ENCODE measurements at places on chromosomes 5 and 9.

GRCh38 chr5:52948418-52949076, 40.6 kb upstream of the ITGA2 start:
- peak; percentile 2 for DNase-seq

GRCh38 chr9:120875195-120875565, 1.8 kb downstream of the PHF19 start:
- DNase-seq, result no peak

DNA sequence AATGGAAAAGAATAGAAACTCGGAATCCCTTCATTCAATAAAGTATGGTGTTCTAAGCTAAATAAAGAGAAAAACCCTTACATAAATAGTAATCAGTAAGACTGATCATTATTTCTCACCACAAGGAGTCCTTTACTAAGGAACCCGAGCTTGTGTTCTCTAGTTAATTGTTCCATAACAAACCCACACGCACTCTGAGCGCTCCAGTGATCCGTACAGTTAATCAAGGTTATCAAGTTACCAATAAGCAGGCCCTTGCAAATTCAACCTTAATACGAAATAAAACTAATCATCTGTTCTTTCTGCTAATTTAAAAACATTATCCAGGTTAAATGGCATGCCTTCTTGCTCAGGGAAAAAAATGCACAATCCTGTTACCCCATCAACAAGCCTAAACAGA, 224.4 kb downstream of the FRMD3 start:
- peak; percentile 60 for DNase-seq

- peak; percentile 24 for DNase-seq
These were observed 96.2 kb upstream of the PRDM9 start for GRCh38 chr5:23411200-23411599.

- no peak for DNase-seq
These were observed 630 bp upstream of the BTNL3 start for GRCh38 chr5:180988016-180988415.

GRCh38 chr5:55982957-55983381, 11.8 kb downstream of the IL6ST start:
- no peak for DNase-seq

- no peak for DNase-seq
These were observed 1.3 kb downstream of the MACIR start for GRCh38 chr5:103259705-103260355.

DNA sequence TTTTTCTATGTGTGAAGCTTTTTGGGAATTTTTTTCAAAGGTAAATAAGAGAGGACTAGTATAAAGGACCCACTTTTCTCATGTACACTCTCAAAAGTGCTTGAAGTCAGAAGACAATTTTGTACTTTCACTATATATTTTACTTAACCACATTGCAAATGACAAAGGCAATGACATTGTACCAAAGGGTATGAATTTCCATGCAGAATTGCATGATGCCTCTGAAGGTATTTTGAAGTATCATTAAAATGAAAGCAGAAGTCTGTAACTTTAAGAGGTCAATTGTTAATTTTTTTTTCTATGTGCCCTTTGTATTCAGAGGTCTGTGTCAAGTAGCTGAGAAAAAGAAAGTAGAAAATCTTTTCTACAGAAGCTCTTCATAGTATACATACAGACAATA, 84.7 kb downstream of the ST8SIA4 start:
- no peak for DNase-seq

GRCh38 chr9:87581513-87581912, 83.8 kb downstream of the DAPK1 start:
- no peak for DNase-seq

GRCh38 chr5:33102551-33102950, 338.2 kb upstream of the TARS1 start:
- DNase-seq, result no peak

DNA sequence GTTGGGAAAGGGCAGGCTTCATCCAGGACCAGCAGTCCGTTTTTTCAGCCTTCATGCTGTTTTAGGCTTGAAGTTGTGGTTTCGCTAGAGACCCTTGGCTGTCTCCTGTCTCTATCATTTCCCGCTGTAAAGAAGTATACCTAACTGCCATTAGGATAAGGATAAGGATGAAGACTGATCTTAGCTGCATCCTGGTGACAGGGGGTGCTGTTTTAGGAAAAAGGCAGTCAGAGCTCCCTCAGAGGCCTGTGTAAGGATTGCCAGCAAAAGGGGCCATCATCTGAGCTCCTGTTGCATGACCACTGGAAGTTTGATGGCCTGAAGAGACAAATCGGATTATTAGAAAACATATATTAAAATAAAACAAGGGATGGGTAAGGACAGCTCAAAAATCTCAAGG, 64.8 kb upstream of the FGF10 start:
- DNase-seq, result no peak

DNA sequence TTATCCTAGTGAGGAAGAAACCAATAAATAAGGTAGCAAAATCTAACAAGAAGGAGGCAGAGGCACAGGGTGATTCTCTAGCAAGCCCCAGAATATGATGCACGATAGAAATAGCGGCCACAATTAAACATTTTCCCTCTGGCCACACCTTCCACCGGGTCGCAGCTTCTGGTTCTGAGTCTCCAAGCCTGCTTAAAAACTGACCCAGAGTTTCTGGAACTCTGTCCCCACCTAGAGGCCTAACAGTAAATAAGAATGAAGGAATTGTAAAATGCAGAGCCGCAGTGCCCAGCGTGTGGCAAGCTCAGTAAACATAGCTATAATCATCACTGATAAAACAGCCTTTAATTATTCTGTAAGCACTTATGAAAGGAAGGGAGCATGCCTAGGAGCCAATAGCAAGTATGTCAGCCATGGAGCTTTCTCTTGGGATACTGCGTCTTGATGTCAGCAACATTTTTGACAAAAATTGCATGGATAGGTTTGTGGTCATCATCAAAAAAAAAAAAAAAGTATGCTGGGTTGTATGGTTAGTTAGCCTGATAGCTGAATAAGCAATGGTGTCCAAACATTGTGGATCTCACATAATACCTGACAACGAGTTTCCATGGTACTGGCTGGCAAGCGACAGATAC, 465.5 kb downstream of the DNAH5 start:
- DNase-seq, result peak; percentile 57

DNA sequence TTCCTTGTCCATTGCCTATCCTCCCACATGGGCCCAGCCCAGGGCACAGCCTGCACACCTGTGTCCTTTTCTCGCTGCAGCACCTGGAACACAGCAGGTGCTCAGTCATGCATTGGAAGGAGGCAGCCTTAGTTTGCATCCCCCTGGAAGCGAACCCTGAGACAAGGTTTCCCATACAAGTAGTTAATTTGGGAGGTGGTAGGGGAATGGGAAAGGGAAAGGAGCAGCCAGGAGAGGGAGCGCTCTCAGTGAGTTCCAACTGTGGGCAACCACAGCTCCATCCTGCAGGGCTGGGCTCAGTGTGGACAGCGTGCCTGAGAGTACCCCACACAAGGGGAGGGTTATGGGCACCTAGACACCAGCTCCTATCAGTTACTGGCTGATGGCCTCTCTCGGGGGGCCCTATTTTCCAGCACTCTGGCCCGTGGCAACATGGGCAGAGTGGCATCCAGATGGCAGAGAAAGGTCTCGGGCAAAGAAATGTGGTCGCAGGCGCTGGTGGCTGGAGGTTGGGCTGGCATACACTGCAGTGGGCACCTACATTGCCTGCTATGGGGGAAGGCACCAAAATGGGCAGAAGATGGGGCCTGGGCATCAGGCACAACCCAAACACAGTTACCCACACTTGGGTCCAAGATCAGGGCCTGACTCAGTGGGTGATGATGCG, 50.1 kb downstream of the TSPAN17 start:
- DNase-seq, result no peak

- no peak for DNase-seq
These were observed 48.4 kb downstream of the COX7C start for GRCh38 chr5:86665984-86666760.

DNA sequence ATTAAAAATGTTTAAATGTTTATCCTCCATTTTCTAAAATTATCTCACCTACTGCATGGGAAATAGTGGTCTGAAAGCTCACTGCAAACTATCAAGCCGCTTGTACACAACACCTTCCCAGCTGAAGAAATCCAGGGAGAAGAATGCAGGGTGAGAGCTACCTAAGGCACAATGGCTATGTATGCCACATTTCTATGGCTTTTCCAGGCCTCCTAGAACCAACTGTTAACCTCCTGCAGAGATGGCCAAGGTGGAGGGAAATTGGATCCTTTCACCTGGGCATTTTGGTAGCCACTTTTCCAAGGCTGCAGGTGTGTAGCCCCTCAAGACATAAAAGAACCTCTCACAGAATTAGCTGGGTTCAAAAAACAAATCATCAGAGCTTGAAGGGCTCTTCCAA, 286.4 kb downstream of the EBF1 start:
- DNase-seq, result no peak

DNA sequence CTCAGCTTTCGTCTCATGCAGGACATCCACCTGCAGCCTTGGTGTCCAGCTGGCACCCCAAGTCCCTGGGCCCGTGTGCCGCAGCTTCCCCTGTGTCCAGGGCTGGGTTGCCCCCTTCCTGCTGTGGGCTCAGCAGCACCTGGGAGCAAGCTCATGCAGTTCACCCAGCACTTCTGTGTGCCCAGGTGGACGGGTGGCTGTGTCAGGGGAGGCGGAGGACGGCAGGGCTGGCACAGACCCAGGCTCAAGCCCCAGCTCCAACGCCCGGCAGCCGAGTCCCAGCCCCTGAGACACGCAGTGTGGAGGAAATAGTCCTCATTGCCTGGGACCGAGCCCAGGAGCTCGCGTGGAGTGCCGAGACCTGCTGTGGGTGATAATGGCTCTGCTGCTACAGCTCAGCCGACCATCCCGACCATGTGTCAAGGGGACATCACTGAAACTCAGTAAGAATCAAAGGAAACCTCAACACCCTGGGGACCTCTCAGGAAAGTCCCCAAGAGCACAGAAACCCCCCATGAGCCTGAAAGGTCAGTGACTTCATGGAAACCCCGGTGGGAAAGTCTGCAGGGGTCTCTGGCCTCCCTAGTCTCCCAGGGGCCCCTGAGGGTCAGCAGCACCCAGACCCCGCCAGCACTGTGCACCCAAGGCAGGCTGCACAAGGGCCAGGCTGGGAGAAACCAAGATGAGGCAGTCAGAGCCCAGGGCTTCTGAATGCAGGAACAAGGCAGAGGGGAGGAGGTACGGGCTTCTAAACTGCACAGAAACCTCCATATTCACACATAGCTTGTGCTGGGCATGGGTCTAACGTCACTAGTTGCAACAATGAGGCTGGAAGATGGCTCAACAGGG, 38.8 kb downstream of the LPCAT1 start:
- DNase-seq, result no peak

GRCh38 chr5:138824516-138824915, 50.6 kb downstream of the LRRTM2 start:
- DNase-seq, result no peak

DNA sequence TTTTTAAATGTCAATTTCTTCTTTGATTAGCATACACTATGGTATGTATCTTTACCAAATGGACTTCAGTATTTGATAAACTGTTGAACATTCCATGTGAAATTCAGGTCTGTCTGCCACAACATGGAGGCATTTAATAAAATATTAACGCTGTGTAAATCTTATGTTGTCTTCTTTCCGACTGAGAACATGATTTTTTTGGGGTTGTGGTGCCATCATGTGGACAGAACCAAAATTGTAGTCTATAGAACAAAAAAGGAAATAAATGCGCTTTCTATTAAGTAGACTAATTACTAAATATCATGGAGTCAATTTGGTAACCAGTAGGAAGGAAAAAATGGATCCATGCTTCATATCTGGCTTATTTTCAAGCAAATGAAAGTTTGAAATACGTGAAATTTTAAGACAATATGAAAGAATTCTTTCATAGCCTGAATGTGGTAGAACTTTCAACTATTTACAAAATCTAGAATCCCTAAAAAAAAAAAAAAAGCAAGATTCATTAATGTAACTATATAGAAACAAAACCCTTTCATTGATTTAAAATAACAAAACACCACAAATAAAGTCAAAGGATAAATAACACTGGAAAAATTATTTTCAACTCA, 2.8 kb upstream of the PLK2 start:
- DNase-seq, result no peak

- no peak for DNase-seq
These were observed 250.5 kb downstream of the KIAA0825 start for GRCh38 chr5:94367900-94368299.

- no peak for DNase-seq
These were observed 21.1 kb downstream of the CPEB4 start for GRCh38 chr5:173909199-173909598.

DNA sequence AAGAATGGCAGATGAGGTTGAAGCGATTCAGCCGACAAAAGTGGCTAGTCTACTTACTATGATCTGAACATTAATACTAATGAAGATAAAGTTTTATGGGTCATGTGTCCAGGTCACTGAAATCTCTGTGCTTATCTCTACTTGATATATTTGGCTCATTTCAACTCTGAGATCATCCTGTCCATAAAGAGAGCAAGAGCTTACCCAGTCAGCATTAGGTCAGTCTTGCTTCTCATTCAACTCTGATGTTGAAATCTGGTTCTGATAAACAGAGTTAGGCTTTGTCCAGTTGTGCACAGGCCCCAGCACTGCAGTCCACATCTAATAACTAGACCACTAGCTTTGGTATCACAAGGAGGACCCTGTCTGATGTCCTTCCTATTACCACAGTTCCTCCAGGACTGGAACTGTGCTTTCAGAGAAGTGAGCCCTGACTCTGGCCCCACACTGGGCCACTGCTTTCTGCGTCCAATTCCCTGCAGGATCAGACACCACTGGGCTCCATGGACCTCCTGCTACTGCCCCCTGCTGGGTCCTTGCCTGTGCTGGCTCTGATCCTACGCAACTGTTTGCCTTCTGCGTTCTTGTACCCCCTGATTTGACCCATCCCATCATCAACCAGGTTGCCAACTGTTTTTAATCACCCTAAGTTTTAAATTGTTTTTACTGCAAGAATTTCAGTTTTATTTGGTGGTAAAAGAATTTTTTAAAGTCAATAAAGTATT, 23.7 kb upstream of the FAM120A start:
- no peak for DNase-seq

GRCh38 chr9:114284316-114285060, 38.4 kb upstream of the ORM1 start:
- no peak for DNase-seq

DNA sequence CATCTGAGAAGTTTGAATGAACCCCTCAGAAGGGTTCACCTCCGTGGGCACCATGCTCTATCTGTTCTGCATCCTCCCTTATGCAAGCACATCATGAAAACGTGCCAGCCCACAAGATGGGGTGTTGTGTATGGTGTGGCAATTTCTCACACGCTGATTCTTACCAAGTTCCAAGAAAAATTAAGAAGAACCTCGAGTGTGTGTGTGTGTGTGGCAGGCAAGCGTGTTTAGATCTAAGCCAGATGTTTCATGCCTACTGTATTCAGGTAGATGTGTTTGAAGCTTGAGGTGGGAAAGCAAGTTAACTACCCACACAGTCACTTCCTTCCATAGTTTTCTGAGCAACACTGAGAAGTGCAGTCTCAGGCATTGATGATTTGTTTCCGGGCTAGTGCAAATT, 77.7 kb upstream of the GNA14 start:
- DNase-seq, result no peak

DNA sequence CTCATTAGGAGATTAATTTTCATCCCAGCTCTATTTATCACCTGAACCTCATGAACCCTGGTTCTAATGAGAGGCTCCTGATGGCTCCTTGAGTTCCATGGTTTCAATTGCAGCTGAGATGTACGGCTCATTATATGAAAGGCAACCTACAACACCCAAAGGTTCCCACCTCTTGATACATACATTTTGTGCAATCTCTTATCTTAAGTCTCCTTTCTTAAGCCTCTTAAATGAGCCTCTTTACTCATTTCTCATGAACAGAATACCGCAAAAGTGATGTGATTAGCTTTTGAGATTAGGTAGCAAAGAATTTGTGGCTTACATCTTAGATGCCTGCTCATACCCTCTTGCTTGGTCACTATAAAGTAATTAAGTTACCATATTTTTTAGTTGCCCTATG, 1964.0 kb upstream of the CDH6 start:
- no peak for DNase-seq

GRCh38 chr5:15521381-15522186, 21.6 kb downstream of the FBXL7 start:
- no peak for DNase-seq

All from NCI-H1105 (cell line).